ENCODE measurements at places on chromosomes 3 and 15. TPM values are rescaled to one million over a fixed set of nuclear protein-coding genes. Genes with fewer than 3 reads are reported as not detected.

DNA sequence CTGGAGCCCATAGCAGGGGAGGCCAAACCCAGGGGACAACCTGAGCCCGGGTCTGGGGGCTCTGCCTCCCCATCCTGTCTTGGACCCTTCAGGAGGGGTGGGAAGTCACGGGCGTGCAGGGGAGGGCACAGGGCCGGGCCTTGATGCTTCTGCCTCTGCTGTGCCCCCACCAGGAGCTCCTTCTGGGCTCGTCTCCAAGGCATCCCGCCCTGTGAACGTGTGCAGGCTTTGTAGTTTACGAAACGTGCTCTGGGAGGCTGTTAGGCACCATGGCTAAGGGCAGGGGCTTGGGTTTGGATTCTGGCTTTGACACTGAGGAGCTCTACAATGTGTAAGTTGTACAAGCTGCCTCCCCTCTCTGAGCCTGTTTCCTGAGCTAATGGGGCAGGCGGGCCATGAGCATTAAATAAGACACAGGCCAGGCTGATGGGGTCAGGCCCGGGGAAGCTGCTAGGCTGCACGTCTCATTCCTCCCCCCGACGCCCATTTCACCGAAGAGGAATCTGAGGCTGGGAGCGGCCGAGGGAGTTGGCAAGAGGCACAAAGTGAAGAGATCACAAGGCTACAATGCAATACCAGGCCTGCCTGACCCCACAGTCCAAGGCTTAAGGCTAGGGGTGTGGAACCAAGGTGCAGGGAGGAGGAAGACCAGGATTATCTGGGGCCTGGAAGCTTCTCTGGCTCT lies 19.6 kb downstream of the PLXND1 start:
- no peak for DNase-seq

DNA sequence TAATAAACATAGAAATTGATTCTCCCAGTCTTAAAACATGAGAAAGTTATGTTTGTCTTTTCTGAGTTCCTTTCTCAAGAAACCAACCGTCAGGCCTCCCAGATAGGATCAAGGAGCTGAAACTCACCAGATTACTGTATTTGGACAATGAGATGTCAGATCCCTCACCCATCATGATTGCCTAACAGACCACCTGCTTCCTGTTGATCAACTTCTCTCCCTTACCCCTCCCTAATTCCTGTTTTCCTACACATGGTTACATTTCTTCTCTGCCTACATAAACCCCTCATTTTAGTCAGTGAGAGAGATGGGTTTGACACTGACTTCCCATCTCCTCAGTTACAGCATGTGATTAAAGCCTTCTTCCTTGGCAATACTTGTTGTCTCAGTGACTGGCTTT lies 917.5 kb downstream of the FHIT start:
- DNase-seq, result no peak

DNA sequence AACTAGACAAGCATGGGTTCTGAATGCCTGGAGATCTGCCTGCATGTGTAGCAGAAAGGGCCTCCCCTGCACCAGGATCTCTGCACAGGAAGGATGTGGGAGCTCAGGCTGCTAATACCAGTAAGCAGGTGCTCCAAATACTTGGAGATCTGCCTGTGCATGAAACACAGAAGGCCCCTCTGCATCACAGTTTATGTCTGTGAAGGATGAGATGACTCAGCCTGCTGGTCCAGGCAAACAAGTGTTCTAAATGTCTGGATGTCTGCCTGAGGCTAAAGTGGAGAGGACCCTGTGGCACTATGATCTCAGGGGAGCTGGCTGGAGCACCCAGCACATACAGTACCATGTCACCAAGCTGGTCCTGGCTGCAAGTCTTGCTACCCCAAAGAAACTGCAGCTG lies 678.8 kb downstream of the MCTP2 start:
- no peak for DNase-seq

The DNAH1 gene
- polyA plus RNA-seq, result 14.0 TPM

The ARGFX gene
- polyA plus RNA-seq, result not detected

The ECE2 gene
- not detected for polyA plus RNA-seq
